ENCODE measurements at places on chromosomes 2 and 18.

GRCh38 chr2:131145040-131145439 lies 39.9 kb downstream of the PLEKHB2 start:
- no peak for DNase-seq

DNA sequence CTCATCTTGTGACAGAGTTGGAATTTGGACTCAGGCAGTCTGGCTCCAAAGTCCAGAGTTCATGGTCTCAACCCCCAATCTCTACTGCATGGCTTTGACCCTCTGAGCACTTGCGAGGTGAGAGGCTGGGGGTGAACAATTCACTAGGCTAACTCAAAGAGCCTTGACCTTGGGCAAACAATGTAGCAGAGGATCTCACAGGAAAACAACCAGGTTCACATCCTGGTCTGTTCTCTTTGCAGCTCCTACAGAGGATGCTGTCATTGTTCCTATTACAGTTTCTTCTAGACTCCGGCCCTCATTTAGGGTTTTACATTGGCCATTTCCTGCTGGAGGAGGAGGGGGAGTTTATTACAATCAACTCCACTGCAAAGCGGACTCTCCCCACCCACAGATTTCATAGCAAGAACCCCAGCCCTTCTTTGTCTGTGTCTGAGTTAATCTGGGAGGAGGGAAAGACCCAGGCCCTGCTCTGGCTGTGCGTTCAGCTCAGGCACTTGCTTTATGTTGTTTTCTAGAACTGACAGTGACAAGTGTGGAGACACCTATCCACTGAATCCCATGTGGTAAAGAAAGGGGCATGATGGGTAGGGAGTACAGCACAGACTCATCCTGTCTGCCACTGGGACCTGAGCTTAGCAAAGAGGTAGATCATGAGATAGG lies 101.6 kb downstream of the LBH start:
- DNase-seq, result no peak

DNA sequence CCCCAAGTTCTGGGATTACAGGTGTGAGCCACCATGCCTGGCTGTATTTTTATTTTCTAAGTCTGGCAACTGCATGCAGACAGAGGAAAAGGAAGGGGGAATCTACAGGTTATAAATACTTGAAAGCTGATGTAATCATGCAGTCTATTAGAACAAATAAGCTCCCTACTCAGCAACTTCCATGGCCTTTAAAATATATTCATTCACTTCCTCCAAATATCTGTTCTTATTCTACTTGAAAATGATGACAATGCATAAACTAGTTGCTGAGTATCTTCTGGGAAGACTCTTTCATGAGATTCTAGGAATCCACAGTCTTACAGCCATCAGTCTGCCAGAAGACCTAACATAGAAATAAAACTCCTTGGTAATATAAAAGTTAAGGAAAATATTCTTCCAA lies 66.9 kb upstream of the NCKAP5 start:
- DNase-seq, result no peak

DNA sequence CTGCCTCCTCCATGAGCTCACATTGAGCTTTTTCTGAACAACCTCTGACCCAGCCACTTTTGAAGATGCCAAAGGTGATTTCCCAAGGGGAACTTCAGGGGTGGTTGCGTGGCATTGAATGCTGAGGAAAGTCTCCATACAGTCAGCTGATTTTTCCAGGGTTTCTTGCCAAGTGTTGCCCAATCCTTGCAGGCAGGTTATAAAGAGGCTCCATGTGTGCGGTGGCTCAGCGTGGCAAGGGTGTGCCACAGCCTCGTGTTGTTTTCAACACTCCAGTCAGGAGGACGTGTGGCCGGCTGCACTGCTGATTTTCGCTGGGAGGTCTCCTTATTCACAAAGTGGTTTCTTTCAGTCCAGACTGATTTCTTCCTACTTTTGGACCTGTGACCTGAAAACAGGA lies 81.4 kb upstream of the GATA6 start:
- no peak for DNase-seq

DNA sequence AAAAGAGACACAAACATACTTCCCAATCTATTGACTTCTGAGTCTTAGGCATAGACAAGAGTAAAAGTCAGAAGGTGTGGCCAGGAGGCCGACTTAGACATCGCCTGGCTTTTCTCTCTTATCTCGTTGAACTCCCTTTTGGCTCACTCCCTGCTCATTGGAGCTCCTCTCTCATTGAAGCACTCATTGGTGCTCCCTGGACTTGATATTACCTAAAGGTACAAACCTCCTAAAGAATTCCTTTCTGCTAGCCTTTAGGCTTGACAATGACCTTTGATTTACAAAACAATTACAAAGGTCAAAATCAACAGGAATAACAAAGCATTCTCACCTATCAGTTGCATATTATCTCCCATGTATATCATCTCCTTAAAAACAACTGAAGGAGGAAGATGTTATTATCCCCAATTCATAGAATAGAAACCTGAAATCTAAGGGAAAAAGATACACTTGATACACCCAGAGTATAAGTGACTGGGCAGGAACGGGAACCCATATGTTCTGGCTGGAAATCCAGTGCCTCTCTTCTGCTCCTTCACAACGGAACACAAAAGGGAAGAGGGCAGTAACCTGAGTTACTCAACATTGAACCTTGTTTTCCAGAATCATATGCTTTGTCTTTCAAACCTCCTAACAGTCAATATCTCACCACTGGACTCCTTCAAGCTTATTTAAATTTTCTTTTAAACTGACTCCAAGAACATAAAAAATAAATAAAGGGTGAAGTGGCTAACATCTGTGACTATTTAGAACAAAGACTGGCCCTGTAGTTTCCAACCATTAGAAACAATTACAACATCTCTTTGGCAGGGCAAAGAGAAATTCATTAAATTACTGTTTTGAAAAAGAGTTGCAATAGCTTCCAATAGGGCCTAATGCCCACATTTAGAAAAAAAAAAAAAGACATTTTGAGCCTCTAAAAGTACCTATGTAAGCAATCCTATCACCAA lies 1247.9 kb downstream of the LRP1B start:
- DNase-seq, result no peak

DNA sequence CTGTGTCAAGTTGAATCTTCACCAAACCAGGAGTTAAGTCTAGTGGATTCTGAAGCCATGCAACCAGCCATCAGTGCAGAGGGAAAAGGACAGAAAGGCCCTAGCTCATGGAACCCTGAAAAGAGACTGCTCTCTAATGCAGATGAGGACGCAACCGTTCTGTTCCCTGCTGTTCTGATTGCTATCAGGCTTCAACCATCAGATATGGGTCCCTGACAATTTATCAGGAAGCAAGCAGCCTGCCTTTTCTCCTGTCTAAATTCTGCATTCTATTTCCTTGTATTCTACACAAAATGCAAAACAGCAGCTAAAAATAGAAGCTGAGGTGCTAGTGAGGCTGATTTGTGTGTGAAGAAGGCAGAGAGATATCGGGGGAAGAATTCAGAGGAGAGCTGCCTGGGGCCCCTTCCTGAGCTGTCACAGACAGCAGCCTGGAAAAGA lies 68.4 kb upstream of the RTN4 start:
- no peak for DNase-seq

DNA sequence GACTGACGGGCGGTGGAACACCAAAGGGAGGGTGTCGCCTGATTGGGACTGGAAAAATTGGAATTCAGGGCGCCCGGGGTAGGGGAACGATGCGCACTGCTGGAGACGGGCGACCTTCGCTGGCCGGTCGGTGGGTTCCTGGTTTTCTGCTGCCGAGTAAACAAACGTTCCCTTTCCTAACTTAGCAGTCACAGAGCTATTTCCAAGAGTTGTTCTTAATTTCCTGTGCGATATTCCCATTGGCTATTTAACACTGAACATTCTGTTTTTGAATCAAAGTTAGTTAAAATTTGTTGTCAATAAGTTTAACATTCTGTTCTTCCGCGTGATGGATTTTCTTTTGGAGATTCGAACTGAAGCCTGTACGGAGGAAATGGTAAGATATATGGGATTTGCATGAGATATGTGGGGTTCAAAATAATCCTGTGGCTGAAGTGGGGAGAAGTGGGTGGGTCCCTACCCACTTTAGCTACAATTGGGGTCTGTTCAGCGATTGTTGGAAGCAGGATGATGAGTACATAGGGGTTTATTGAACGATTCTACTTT lies 862 bp downstream of the C18orf54 start:
- DNase-seq, result no peak

GRCh38 chr2:21415234-21415633 lies 291.5 kb downstream of the TDRD15 start:
- DNase-seq, result no peak

Data from H1 (cell line).